ENCODE measurements at places on chromosomes 5 and 9.

GRCh38 chr5:474840-475661 is 32.1 kb downstream of the EXOC3 start:
- peak; percentile 23 for DNase-seq

GRCh38 chr5:127705120-127705892 is 2.1 kb downstream of the CCDC192 start:
- peak; percentile 73 for DNase-seq

DNA sequence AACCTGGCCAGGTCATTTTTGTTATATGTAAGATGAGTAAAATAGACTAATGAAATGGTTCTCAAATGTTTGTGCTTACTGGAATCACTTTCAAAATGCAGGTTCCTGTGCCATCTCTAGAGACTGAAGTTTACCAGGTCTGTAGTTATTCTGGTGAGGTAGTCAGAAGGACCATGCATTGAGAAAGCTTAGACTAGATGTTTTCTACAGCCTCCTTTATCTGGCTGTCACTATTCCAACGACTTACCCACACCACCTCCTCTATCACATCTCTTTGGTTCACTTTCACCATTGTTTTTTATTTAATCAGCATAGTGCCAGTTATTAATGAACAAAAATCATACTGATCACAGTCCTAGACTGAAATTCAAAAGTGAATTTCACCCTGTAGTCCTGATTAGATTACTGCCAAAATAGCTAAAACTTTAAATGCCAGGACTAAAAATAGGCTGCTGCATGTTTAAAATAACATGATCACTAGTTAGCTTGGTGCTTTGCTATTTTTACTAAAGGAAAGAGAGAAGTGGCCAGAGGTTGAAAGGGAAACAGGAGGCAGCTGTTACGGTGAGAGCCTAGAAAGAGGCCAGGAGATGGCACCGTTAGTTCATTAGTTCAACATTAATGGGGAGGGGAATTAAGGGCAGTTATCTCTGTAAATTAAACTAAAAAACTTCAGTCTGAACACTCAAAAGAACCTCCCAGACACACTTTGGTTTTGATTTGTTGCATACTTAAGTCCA is 13.9 kb upstream of the FNIP1 start:
- no peak for DNase-seq

DNA sequence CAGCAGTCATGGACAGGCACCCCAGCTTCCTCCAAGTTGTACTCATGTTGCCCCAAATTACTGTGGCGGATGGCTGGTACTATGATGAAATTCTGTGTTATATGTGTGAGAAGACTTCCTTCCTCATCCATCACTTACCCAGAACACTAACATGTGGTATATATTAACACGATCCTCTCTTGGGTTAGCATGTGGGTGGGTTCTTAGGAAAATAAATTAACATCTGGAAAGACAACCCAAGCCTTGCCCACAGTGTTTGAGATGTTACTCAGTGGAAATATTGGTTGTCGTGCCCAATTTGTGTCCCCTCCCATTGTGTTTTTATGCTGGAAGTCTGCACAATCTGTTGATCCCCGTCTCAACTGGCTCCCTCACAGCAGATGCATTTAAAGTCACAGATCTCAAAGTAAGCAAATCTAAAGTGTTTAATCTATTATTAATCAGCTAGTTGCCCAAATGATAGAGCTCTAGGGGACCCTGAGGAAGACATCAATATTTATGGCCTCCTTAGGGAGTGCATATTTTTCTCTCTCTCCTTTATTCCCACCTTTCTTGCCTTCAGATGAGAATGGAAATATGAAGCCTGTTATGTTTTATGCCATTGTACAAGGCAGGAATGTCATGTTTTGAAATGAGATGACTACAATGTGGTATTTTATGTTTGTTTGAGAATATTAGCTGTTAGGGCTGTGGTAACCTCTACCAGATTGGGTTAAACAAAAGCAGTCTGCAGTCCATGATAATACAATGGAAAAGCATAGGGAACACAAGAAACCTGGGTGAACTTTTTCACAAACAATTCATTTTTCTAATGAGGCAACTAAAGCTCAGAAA is 93.9 kb downstream of the GRIA1 start:
- no peak for DNase-seq

- DNase-seq: no peak
These were observed 177.4 kb downstream of the NSG2 start for GRCh38 chr5:174222891-174223290.

DNA sequence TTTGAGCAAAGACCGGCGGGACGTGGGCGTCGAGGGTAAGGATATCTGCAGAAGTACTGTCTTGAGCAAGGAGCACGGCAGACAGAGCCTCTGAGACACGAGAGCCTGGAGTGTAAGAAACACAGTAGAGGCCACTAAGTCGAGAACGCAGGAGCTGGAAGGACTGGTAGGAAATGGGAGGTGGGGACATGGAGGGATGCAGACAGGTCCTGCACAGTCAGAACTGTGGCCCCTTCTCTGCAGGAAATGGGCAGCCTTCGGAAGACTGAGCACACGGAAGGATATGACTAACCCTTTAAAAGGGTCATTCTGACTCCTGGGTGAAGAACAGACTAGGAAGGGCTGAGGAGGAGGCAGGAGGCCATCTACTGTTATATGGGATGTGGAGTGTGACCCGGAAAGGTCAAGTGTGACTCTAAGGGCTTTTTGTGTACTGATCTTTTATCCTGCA is 1.4 kb upstream of the CAMSAP1 start:
- peak; percentile 85 for DNase-seq

GRCh38 chr5:129400395-129400983 is 59.6 kb upstream of the ADAMTS19 start:
- peak; percentile 11 for DNase-seq

GRCh38 chr9:113998525-113999255 is 79.4 kb downstream of the AMBP start:
- peak; percentile 6 for DNase-seq

DNA sequence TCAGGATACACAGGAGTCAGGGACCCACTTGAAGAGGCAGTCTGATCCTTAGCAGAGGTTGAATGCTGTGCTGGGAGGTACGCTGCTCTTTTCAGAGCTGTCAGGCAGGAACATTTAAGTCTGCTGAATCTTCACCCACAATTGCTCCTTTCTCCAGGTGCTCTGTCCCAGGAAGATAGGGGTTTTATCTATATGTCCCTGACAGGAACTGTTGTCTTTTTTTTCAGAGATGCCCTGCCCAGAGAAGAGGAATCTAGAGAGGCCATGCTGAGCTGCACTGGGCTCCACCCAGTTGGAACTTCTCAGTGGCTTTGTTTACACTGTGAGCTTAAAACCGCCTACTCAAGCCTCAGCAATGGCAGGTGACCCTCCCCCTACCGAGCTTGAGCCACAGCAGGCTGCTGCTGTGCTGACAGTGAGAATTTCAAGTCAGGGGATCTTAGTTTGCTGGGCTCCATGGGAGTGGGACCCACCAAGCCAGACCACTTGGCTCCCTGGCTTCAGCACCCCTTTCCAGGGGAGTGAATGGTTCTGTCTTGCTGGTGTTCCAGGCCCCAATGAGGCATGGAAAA is 169.0 kb downstream of the FBXL17 start:
- peak; percentile 28 for DNase-seq

DNA sequence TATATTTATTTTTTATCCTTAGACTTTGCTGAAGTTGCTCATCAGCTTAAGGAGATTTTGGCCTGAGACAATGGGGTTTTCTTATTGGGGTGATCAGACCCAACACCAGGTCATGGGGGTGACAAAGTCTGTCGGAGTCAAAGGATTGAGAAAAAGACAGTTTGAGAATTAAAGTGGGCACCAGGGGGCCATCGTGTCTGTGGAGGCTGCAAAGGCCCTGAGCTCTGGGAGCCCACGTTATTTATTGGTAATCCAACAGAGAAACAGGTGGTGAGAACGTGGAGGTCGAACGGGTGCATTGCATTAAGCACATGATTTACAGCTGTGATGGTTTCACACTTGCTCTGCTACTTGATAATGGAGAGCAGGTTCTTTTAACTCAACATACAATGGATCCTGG is 102.5 kb upstream of the CDH10 start:
- no peak for DNase-seq

DNA sequence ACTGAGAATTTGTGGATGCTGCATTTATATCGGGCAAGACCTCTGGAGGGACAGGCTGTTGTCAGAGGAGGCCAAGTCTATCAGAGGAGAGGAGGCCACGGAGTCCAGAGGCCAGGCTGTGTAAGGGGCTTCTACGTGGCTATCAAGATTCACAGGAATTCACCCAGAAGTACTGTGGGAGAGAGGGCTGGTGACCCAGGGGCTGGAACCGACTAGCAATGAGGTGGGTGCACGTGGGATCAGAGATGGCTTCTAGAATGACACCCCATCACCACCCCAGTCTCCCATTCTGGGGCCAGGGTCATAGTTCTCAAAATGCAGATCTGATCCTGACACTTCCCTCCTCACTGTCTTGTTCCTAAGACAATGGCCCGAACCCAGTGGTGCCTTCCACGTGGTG is 61.2 kb upstream of the PHYKPL start:
- DNase-seq: no peak

- DNase-seq: no peak
These were observed 136.0 kb upstream of the NREP start for GRCh38 chr5:111892949-111893348.

- DNase-seq: no peak
These were observed 1.5 kb upstream of the PTPRD start for GRCh38 chr9:10614196-10614800.

DNA sequence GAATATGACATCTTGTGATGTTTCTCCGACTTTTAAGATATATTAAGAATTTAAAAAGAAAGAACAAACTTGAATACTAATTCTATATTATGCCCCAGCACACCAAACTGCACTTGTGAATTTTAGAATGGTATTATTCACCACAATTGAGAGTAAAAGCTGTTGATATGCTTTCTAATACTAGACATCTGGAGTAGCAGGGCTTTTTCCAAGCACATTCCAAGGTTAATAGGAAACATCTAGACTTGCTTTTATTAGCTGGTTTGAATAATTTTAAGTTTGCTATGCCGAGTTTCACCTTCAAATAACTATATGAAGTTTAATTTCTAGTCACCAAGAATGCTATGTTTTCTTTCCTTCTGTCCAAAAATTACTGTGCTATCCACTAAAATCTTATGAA is 13.5 kb downstream of the NREP start:
- DNase-seq: no peak

GRCh38 chr5:26009742-26010141 is 1028.6 kb downstream of the CDH9 start:
- DNase-seq: peak; percentile 1

DNA sequence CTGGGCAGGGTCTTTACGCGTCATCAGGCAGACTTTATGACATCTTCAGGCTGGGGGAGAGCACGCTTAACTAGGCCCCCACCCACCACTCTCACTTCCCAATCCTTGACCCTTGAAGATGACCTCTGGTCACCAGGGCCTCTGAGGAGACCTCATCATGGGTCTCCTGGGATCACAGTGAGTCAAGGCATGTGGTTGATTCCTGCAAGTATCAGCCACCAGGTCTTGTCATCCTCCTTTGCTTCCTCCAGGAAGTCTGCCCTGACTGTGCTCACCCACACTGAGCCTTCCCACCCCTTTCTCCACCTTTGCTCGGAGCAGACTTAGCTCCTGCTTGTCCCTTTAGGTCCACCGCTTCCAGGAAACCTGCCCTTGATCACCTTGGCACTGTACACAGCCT is 17.3 kb downstream of the ODF2 start:
- DNase-seq: no peak

DNA sequence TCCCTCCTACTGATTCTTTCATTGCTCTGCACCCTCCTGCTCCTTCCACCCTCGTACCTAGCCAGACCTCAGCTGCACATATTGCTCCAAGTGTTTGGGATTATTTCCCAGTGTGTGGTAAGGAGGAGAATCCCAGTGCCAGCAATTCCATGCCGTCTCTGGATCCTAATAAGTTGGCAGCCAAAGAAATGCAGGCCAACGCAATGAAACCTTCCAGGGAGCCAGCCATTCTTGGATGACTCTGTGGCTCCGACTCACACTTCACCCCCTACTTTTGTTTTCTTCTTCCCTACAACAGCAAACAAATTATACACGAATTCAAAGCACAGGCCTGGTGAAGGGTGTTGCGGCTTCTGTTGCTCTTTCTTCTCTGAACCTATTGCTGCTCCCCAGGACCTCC is 82.5 kb upstream of the SLC1A3 start:
- DNase-seq: no peak

DNA sequence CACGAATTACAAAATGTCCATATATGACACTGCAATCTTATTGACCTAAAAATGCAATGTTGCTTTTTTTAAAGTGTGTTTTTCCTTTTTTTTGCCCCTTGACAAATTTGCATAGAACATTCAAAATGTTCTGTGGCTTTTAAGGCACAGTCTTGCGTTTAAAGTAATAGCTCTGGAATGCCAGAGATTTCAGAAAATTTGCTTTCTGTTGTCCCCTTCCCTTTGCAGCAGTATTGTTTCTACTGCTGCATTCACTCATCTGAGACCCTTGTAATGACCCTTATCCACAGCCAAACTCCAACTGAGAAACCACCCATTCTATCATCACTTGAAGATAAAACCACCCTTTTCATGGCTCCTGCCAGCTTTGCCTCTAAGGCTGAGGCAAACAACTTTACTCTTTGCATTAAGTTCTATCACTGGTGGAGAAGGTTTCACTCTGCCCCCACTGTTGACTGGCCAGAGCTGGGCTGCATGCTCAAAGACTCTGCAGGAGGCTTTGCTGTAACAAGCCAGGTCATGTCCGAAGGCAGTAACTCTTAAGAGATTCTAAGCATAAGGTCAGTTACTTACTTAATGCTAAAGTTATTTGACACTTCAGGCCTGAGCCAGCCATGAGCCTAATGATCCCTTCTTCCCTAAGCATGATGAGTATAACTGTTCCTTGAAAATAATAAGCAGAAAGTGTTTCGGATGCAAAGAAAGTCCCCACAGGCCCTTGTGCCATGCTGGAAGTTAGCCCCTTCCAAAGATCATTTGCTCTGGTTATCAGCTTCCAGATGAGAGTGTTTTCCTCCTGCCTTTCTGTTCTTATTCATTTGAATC is 101.9 kb downstream of the CD180 start:
- DNase-seq: peak; percentile 74

- peak; percentile 68 for DNase-seq
These were observed 222.6 kb downstream of the ROR2 start for GRCh38 chr9:91727316-91727861.

- DNase-seq: no peak
These were observed 108.1 kb downstream of the MED27 start for GRCh38 chr9:131971482-131972074.

DNA sequence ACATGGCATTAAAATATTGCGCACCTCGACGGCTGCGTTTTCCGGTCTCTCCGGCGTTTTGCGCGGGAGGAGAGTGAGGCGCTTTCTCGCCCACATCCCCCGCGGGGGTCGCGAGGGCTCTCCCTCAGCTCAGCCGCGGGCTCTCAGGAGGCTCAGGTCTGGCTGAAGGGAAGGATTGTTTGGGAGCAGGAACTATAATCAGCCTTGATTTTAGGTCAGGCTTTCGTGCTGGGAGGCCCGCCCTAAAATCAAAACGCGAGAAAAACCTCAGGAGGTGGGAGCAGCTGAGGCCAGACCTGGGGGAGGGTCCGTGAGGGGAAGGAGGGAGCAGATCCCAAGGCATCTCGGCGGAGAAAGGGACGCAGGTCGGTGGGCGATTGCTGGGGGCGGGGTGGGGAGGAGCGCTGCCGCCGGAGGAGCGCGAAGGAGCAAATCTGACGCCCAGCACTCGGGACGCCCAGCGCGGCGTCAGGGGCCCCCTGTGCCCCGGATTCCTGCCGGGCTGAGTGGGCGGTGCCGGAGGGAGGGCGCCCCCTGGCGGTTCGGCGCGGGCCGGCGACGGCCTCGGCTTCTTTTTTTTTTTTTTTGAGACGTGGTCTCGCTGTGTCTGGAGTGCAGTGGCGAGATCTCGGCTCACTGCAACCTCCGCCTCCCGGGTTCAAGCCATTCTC is 18.7 kb upstream of the RNF130 start:
- DNase-seq: peak; percentile 67
